Stimulated activated CD8-positive, alpha-beta memory T cell treated with anti-CD3 and anti-CD28 coated beads, Interleukin-4, amount 100 ng/mL, for 24 hours (primary cell): ENCODE measurements at places on chromosomes 2 and 18.

GRCh38 chr2:123045713-123046112, 979.4 kb upstream of the CNTNAP5 start:
- no peak for DNase-seq

GRCh38 chr18:22711192-22711685, 221.9 kb upstream of the RBBP8 start:
- DNase-seq = no peak

DNA sequence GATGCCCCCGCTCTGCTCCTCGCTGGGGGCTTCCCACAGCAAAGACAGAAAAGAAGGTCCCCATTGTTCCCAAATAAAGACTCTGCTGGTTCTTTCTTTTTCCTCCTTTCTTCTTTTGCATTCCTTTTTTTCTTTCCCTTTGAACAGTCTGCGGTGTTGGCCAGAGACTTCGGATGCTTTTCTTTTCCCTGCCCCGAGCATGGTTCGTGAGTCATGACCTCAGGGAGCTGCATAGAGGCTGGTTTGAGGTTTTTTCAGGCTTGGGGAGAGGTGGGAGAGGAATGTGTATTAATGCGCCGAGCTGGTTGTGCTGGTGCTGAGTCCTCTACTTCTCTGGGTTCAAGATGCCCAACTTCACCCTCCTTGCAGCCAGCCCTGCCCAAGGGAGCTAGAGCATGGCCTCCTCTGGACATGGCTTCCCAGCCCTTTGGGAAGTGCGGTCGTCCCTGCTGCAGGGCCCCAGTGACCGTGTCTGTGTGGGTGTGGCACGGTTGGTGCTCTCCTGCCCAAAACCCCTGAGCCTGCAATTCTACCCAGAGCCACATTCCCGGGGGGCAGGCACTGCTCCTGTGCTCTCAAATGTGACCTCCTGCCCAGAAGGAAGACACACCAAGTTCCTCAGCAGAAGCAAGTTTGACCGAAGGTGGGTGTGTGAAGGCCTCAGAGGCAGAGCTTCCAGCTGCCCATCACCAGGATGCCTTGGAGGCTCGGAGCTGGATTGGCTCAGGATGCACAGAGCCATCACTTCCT, 9.0 kb upstream of the ARHGEF4 start:
- no peak for DNase-seq

DNA sequence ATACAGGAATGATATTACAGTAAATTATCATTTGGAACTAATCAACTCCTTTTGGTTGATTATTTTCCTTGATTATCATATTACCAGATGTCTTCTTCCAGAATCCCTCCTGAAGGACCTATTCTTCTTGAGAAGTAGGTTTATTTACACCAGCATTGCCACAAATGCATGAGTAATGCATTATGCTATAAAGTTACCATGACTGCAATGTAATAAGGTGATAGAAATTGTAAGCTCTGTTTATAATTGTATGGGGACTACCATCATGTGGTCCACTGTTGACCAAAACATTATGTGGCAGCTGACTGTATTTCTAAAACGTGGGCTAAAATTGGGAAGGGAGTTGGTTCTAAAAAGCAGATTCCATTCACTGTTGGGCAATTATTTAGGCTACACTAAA, 602.2 kb downstream of the NYAP2 start:
- no peak for DNase-seq

- DNase-seq = peak; percentile 56
Observed at GRCh38 chr18:50297621-50298442, 10.3 kb upstream of the CXXC1 start.

- no peak for DNase-seq
Observed at GRCh38 chr18:48843162-48843561, 107.6 kb downstream of the SMAD7 start.

DNA sequence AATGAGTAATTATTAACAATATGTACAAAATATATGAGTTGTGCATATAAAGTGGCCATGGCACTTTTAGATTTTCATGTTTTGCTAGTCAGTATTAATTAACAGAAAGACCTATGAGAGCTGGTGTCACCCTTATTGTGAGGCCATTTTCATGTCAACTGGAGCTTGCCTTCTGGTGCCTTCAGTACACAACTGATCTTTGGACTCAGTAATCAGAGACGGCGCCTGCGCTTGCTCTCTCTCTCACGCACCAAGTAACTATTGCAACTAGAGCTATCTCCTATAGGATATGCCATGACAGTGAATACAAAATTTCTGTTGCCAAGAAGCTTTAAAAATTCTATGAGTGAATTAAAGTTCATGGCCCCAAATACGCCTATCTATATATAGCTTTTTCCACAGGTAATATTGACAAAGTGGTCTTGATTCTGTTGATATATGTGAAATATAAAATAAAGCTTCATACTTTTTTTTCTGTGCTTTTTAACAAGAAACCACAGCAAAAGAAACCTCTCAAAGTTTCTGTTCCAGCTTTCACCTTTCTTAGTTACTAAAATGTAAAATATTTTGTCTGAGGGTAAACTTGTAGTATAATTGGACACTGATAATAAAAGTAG, 2.9 kb downstream of the SERTAD2 start:
- DNase-seq = no peak

DNA sequence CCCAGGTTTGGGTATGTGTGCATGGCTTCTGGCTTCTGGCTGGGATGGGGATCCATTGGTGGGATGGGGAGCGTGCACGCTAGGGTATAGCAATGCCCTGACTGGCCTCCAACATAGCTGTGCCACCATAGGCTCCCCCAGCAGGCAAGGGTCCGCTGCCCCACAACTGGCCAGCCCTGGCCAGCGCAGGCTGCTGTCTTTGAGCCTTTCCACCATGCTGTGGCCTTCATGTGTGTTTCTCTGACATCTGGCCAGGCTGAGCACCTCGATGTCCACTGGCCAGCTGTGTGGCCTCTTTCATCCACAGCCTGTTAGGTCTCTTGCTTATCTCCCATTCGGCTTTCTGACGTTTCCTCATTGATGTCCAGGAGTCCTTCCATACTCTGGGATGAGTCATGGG, 231.3 kb downstream of the NDUFA10 start:
- no peak for DNase-seq

DNA sequence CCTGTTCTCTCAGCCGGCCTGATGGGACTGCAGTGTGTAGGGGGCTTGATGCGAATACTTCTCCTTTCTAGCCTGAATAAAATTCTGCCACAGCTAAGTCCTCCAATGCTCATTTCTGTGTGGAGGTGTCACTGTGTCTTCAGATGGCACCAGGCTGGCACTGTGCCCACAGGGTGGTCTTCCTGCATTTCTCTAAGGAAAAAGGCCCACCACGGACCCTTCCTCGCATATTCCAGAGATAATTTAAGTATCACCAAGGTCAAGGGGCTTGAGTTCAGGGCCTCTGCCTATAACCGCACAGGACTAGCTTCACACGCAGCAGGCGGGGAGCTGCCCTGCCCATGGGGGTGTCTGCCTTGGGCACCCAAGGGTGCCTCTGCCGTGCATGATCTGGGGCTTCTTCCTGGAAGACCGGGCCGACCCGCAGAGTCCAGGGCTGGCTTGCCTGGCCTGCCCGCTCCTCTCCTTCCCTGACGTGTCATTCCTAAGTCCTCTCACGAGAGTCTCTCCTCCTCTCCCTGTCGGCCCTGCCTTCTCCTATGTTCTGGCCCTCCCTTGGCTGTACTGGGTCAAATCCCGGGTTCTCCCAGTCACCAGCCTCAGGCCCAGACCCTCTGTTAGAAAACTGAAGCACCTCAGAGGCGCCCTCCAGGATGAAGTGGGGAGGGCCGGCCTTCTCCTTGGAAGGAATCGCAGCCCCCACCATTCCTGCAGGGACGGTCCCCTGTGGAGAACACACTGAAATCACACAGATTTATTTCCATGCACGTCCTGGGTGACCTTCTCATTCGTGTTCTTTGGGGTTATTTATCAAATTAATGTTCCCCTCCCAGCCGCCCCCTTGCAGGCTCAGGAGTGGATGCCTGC, 48.9 kb upstream of the PXDN start:
- no peak for DNase-seq

GRCh38 chr2:39779341-39779851, 338 bp upstream of the THUMPD2 start:
- DNase-seq = no peak

DNA sequence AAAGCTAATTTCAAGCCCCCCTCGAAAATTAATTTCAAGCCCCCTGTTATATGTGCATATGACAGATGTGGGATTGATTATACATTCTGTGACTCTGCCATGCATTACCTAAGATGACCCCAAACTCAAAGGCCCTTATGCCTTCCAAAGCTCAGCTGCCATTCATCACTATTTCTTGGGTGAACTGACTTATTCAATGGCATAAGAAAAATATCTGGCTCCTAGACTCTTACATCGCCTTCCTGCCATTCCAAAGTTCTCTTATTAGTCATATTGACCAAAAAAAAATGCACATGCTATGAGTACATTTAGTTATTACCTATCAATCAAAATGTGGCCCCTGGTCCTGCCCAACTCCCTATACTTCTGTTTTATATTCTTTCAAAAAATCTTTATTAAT, 291.8 kb upstream of the CHAC2 start:
- DNase-seq = no peak

DNA sequence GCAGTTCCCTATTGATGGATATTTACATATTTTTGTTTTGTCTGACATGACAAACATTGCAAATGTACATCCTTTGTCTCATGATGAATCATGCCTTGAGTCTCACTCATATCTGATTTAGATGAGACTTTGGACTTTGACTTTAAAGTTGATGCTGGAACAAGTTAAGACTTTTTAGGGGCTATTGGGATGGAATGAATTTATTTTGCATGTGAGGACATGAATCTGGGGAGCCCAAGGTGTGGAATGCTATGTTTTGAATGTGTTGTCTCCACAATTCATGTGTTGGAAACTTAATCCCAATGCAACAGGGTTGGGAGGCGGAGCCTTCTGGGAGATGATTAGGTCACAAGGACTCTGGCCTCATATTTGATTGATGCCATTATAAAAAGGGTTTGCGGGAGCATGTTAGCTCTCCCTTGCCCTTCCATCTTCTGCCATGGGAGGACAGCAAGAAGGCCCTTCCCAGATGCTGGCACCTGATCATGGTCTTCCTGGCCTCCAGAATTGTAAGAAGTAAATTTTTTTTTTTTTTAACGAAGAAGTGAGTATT, 29.1 kb upstream of the INO80D start:
- DNase-seq = no peak

DNA sequence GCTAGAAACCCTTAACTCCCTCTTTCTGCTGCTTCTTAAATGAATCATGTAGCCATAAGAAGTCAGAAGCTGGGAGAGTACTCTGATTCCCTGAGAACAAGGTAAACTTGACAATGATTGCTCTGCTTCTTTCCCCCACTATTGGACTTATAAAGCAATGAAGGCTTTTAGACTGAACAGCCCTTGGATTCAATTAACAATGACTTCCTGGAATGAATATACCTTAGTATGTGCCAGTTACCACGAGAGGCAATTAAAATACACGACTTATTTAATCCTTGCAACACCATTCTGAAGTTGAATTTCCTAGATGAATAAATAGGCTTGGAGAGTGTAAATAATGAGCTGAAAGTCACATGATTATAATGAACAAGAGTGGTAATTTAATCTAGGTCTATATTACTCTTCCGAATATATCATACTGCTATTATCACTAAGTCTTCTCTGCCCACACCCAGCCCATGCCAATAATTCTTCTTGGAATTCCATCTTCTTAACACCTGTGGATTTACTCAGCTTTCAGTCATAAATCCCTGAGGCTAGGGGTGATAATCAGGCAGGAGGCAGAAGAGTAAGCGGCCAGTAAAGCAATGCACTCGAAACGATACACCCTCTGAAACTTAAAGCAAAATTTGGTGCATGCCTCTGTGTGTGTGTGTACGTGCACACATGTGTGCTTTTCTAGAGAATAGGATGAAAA, 170.2 kb downstream of the ATAD2B start:
- DNase-seq = no peak

DNA sequence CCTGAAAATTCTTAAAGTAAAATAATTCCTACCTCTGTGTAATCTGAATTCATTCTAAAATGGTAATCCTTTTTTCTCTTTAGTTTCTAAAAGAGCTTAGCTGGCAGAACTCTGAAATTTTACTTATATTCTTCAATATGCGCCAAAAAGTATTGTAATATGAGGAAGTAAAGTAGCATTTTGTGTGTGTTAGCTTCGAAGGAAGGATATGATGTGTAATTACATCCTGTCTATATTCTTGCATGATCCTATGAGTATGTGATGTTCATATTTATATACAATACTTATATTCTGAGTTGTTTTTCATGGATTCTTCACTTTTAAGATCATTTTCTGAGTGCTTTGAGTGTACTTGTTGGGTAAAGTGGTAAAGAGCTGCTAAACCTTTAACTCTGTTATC, 402.9 kb upstream of the PKDCC start:
- no peak for DNase-seq

GRCh38 chr18:60404486-60405085, 32.0 kb upstream of the MC4R start:
- no peak for DNase-seq

GRCh38 chr2:46042711-46043110, 254.5 kb upstream of the EPAS1 start:
- no peak for DNase-seq

GRCh38 chr2:203908066-203908796, 28.3 kb upstream of the ICOS start:
- DNase-seq = no peak

DNA sequence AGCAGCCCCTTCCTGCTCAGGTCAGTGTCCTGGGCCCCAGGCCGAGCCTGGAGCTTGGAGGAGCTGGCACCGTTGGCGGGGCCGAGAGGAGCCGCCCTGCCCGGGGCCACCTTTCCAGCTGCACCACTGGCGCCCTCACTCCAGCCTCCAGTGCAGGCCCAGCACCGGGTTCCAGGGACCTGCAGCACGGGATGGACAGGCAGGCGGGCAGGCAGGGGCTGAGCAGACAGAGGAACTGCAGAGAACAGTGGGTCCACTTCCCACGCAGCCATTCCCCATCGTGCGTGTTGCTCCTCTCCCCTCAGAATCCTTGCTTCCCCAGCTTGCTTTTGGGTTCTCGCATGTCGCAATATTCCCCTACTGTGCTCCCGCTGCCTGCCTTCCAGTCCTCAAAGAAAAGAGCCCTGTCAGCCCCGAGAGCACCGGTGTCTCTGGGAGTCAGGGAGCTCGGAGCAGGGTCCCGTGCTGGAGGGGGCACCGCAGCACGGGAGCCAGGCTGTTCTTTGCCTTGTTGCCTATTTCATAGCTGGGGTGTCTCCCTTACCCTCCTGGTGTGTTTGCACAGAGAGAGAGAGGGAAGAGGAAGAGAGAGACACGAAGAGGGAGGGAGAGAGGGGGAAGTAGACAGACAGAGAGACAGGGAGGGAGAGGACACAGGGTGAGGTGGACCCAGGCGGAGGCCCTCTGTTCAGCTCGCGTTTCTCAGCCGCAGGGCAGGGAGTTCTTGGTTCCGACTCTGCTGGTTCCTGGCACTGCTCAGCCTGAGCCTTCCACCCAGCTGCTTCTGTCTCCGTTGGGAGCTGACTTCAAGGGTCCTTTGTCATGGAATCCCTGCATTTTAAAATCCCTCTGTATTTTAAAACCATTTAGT, 126.0 kb downstream of the MBP start:
- DNase-seq = no peak

- DNase-seq = no peak
Observed at GRCh38 chr2:56687169-56687568, 503.4 kb downstream of the CCDC85A start.

DNA sequence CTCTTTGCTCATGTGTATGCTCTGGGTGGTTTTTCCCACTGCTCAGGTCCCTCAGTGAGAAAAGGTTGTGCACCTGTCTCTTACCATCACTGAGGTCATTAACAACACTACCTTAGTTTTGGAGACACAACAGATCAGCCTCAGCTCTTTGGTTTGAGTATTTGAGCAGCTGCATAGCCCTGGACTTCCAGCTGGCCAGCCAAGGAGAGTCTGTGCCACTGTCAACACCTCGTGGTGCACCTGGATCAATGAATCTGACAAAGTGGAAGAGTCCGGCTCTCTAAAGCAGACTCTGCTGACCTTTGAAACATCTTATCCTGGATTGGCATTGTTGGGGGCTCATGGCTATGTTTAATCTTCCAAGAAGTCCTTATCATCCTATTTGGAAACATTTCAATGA, 30.0 kb downstream of the SERPINB8 start:
- no peak for DNase-seq
